Cardiac fibroblast (primary cell): ENCODE measurements at places on chromosomes 7 and 10.

- no peak for DNase-seq
Observed at GRCh38 chr7:151122276-151122675, 36.0 kb downstream of the AGAP3 start.

DNA sequence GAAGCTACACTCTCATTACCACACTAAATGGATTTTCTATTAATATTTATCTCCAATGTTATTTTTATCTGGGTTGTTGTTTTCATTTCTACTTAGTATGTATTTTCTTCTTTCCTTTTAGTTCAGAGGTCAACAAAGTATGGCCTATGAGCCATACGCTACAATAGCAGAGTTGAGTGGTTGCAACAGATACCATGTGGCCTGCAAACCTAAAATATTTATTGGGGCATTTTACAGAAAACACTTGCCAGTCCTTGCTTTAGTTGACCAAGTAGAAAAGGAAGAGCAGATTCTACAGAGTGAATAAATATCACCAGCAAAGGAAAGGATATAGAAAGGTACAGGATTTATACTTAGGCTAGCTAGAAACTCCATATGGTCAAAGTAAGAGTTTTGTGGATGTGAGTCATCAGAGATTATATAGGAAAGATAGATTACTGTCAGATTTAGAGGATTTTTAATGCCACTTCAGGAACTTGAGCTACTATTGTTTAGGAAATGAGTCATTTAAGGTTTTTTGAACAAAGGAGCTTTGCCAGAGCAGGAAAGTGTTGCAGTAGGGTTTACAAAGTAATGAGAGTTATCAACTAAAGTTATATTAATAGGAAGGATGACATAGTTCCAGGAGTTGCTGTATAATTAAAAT lies 323.3 kb upstream of the KAT6B start:
- DNase-seq: peak; percentile 67

- DNase-seq: no peak
Observed at GRCh38 chr10:70621503-70622078, 19.1 kb upstream of the PRF1 start.

DNA sequence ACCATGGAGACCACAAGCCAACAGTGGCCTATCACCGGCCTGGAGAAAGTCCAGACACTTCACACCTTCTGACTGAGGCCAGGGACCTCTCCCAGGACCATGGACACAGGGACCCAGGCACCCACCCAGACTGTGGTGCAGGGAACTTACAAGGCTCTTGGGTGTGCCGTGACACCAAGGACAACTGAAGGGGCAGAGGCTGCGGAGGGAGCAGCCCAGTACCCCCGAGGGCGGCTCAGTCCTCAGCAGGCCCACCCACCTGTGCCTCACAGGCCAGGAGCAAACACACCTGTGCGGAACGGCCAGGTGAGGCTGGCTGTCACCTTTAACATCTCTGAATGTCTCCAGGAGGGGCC lies 182.3 kb downstream of the MAD1L1 start:
- no peak for DNase-seq

- DNase-seq: no peak
Observed at GRCh38 chr10:3972460-3973301, 187.7 kb upstream of the KLF6 start.
